Spleen (tissue), 13 donors: ENCODE measurements at places on chromosomes 3 and 15. TPM values are rescaled to one million over a fixed set of nuclear protein-coding genes. Genes with fewer than 3 reads are reported as not detected.

GRCh38 chr3:70620367-70620766, 307.9 kb upstream of the MDFIC2 start:
- no peak overlapping the region for H3K4me3 ChIP-seq
- no peaks in the 10 kb centered on the region for H3K4me1 ChIP-seq
- no peaks in the 10 kb centered on the region for H3K27me3 ChIP-seq
- DNase-seq, result no peak
- H3K27ac ChIP-seq, result no peak overlapping the region

DNA sequence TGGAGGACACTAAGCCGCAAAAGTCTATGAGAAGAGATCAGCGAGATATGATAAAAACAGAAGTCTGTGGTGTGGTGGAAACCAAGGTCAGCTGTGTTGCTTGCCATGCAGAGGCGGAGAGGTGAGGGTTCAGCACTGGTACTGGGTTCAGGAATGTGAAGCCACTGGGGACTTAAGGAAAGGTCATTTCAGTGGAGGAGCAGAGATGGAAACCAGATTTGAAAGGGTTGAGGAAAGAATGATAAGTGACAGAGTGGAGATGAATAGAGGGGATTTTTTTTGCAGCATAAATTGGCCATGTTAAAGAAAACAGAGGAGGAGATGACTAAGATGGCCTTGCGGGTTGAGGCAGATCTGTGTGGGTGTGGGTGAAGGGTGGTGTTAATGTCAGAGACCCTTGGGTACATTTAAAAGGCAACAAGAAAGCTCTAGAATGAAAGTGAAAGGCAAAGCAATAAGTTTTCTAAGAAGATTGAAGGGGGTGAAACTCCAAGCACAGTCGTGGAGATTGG, 265.5 kb downstream of the ADAMTSL3 start:
- no peak for DNase-seq
- H3K4me3 ChIP-seq, result no peak overlapping the region
- no peaks in the 10 kb centered on the region for H3K36me3 ChIP-seq
- no peaks in the 10 kb centered on the region for H3K4me1 ChIP-seq
- H3K27me3 ChIP-seq, result no peaks in the 10 kb centered on the region

- no peaks in the 10 kb centered on the region for H3K27me3 ChIP-seq
- no peaks in the 10 kb centered on the region for H3K36me3 ChIP-seq
- no peaks in the 10 kb centered on the region for H3K4me1 ChIP-seq
- no peak for DNase-seq
- H3K27ac ChIP-seq, result no peak overlapping the region
- H3K4me3 ChIP-seq, result no peak overlapping the region
Measured at GRCh38 chr3:178802993-178803693, 266.9 kb downstream of the KCNMB2 start.

DNA sequence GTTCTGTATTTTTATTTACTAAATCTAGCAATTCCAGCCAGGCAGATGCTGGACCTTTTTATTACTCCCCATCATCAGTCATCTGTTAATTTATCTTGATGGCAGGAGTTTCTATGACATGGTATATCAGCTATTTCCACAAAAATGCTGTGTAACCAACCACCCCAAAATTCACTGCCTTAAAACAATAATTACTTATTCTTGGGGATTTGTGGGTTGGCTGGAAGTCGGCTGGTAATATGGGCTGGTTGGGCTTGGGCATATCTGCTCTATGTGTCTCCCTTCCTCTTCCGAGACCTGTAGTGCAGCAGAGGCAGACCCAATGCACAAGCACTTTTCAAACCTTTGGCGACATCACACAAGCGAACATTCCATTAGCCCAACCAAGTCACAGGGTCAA, 92.1 kb upstream of the UBE2E1 start:
- no peaks in the 10 kb centered on the region for H3K4me1 ChIP-seq
- H3K27ac ChIP-seq, result no peak overlapping the region

GRCh38 chr3:61863579-61863978, 302.2 kb downstream of the PTPRG start:
- no peak overlapping the region for H3K4me3 ChIP-seq
- no peak overlapping the region for H3K27ac ChIP-seq
- no peaks in the 10 kb centered on the region for H3K4me1 ChIP-seq

DNA sequence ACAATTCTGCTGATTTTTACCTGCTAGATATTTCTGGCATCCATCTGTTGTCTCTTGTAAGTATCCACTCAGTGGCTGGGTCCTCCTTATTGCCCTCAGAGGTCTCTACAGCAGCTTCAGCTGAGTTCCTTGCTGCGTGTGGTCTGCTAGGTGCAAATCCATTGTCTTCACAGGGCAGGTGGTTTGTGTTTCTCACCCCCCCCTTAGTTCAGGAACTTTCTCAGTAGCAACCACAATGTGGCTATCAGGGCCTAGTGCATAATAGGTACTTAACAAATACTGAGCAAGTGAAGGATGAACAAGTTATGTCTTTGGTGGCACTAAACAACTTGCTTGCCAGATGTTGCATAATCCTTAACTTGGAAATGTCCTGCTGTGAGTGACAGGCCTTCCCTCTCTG, 96.7 kb upstream of the KLHL25 start:
- peaks cover 44% of the 10 kb centered on the region for H3K27me3 ChIP-seq
- H3K4me1 ChIP-seq, result no peaks in the 10 kb centered on the region
- no peaks in the 10 kb centered on the region for H3K36me3 ChIP-seq
- H3K27ac ChIP-seq, result no peak overlapping the region
- H3K4me3 ChIP-seq, result no peak overlapping the region
- DNase-seq, result no peak

GRCh38 chr3:109927161-109927560, 589.8 kb upstream of the DPPA4 start:
- no peaks in the 10 kb centered on the region for H3K27me3 ChIP-seq
- H3K36me3 ChIP-seq, result no peaks in the 10 kb centered on the region
- no peak overlapping the region for H3K4me3 ChIP-seq
- H3K4me1 ChIP-seq, result no peaks in the 10 kb centered on the region

DNA sequence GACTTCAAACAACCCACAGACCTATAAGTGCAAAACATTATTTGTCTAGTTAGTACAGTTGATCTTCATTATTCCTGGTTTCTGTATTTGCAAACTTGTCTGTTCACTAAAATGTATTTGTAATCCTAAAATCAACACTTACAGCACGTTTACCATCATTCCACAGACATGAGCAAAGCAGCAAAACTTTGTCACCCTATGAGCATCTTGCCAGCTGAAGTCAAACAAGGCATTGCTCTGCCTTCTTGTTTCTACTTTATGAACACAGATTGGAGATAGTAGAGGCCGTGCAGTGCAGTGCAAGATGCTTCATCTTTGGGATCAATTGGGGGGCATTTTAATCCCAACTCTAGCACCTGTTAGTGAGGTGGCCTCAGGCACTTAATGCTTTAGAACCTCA, 202.1 kb downstream of the NLGN1 start:
- no peak overlapping the region for H3K4me3 ChIP-seq
- no peaks in the 10 kb centered on the region for H3K27me3 ChIP-seq
- no peaks in the 10 kb centered on the region for H3K36me3 ChIP-seq
- H3K4me1 ChIP-seq, result no peaks in the 10 kb centered on the region
- no peak overlapping the region for H3K27ac ChIP-seq

GRCh38 chr3:186173224-186173815, 64.4 kb upstream of the ETV5 start:
- DNase-seq, result no peak
- no peak overlapping the region for H3K4me3 ChIP-seq
- H3K4me1 ChIP-seq, result no peaks in the 10 kb centered on the region
- H3K27me3 ChIP-seq, result no peaks in the 10 kb centered on the region
- no peaks in the 10 kb centered on the region for H3K36me3 ChIP-seq

- H3K4me3 ChIP-seq, result peak overlapping the region; percentile 93
- peaks cover 68% of the 10 kb centered on the region for H3K4me1 ChIP-seq
- H3K27ac ChIP-seq, result peak overlapping the region; percentile 93
- no peaks in the 10 kb centered on the region for H3K27me3 ChIP-seq
- H3K36me3 ChIP-seq, result no peaks in the 10 kb centered on the region
- no peak for DNase-seq
Measured at GRCh38 chr15:101250341-101250831, 1.5 kb downstream of the CHSY1 start.

DNA sequence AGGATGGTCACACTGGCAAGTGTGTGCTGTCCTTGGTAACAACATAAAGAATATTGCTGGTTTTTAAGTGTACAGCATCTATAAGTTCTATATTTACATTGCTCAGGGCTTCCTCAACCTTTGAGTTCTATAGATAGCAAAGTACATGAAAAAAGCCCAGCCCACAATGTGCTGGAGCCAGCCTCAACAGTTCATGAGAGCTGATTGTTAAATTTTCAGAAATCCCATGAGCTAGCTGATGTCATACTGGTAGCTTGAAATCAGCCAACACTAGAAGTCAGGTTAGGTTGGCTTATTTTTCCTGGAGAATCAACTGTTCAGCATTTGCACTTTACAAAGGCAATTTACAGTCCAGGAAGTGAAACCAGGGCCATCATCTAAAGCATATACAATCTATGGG, 102.8 kb downstream of the STRIT1 start:
- H3K36me3 ChIP-seq, result no peaks in the 10 kb centered on the region
- H3K27me3 ChIP-seq, result no peaks in the 10 kb centered on the region
- no peak for DNase-seq
- no peak overlapping the region for H3K4me3 ChIP-seq
- no peak overlapping the region for H3K27ac ChIP-seq

GRCh38 chr3:34258271-34258998, 460.0 kb downstream of the PDCD6IP start:
- H3K4me3 ChIP-seq, result no peak overlapping the region
- no peaks in the 10 kb centered on the region for H3K36me3 ChIP-seq
- H3K27me3 ChIP-seq, result no peaks in the 10 kb centered on the region
- no peak for DNase-seq
- no peaks in the 10 kb centered on the region for H3K4me1 ChIP-seq
- H3K27ac ChIP-seq, result no peak overlapping the region

- no peaks in the 10 kb centered on the region for H3K36me3 ChIP-seq
- H3K4me3 ChIP-seq, result no peak overlapping the region
- DNase-seq, result no peak
- no peaks in the 10 kb centered on the region for H3K27me3 ChIP-seq
- H3K27ac ChIP-seq, result no peak overlapping the region
Measured at GRCh38 chr3:81375921-81376320, 385.5 kb downstream of the GBE1 start.

DNA sequence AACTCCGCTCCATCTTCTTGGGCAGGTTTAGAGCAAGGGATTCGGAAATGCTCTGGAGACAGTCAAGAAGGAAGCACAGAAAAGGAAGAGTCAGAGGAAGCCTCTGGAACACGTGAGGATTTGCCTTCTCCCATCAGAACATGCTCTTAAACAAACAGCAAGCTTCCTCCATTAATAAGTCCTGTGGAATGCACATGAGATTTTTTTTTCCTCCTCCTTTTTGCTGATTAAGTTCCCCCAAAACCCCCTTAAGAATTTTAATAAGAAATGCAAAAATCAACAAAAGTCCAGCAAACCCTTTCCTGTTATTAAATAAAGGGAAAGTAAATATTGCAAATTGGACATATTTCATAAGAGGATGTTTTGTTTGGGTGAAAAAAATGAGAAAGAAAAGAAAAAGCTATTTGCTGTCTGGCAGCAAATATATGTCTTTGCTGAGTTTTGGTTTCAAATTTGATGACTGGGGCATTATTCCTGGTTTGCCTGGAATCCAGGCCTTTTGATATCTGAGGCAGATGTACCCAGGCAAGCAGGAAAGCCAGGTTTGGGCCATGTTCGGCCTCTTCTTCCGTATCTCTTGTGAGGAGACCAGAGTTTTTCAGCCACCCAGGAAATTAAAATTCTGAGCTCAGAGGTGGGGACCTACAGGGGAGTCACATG, 7.9 kb upstream of the TSEN2 start:
- H3K27ac ChIP-seq, result no peak overlapping the region
- no peak for DNase-seq
- no peak overlapping the region for H3K4me3 ChIP-seq
- H3K4me1 ChIP-seq, result peaks cover 16% of the 10 kb centered on the region

DNA sequence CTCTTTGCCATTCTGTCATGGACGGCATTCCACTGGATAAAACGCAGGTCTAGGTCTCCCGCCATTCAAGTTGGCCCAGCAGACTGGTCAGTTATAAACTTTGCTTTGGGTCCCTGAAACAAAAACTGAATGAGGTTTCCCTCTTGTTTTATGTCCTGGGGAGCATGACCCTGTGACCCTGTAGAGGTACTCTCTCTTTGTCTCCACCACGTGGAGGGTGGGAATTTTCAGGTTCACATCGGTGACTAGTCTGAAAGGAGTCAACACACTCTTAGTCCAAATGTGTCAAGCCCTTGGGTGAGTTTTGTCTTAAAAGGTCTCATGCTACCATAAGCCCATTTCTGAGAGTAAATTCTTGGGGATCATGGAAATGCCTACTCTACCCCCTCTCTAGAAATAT, 139.9 kb downstream of the PLCH1 start:
- no peak overlapping the region for H3K27ac ChIP-seq
- DNase-seq, result no peak
- no peaks in the 10 kb centered on the region for H3K36me3 ChIP-seq
- H3K4me1 ChIP-seq, result no peaks in the 10 kb centered on the region
- no peak overlapping the region for H3K4me3 ChIP-seq

GRCh38 chr3:38549486-38549885, 53.3 kb downstream of the EXOG start:
- H3K27me3 ChIP-seq, result no peaks in the 10 kb centered on the region
- H3K36me3 ChIP-seq, result no peaks in the 10 kb centered on the region
- H3K27ac ChIP-seq, result no peak overlapping the region
- no peak overlapping the region for H3K4me3 ChIP-seq

GRCh38 chr15:93451265-93451664, 362.3 kb upstream of the RGMA start:
- H3K36me3 ChIP-seq, result no peaks in the 10 kb centered on the region
- no peak overlapping the region for H3K4me3 ChIP-seq
- no peak for DNase-seq
- H3K27me3 ChIP-seq, result no peaks in the 10 kb centered on the region
- no peak overlapping the region for H3K27ac ChIP-seq
- H3K4me1 ChIP-seq, result no peaks in the 10 kb centered on the region

DNA sequence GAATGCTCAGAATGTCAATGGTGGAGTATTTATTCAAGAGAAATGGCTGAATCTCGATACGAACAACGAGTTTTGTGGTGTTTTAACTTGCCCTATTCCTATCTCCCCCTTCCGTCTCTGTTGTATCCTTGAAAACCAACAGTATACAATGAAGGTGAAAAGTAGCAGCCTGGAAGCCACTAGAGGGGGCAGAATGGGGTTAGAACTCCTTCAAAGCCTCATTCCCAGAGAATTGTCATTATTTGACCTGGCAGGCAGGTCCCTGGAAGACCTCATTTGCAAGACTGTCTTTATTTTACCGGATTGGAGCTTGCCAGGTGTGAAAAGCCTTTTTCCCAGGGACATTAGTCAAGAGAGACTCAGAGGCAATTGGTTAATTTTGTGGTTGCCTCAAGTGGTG, 139.4 kb downstream of the LRRC28 start:
- no peak for DNase-seq
- no peaks in the 10 kb centered on the region for H3K36me3 ChIP-seq
- no peak overlapping the region for H3K4me3 ChIP-seq

Gene HTR3E
- not detected for total RNA-seq

Gene KBTBD12
- total RNA-seq, result not detected

Gene TM4SF18
- total RNA-seq, result 83.3 TPM

Gene SNX33
- total RNA-seq, result 21.4 TPM

Gene GP9
- 7.9 TPM for total RNA-seq

Gene ISLR2
- 0.51 TPM for total RNA-seq

Gene SENP8
- total RNA-seq, result 1.4 TPM

Gene PTPN9
- total RNA-seq, result 32.5 TPM

Gene GJD2
- not detected for total RNA-seq

Gene EPHB1
- 3.5 TPM for total RNA-seq

Gene CD200
- total RNA-seq, result 7.9 TPM
